ENCODE measurements at places on chromosomes 1 and 21.

DNA sequence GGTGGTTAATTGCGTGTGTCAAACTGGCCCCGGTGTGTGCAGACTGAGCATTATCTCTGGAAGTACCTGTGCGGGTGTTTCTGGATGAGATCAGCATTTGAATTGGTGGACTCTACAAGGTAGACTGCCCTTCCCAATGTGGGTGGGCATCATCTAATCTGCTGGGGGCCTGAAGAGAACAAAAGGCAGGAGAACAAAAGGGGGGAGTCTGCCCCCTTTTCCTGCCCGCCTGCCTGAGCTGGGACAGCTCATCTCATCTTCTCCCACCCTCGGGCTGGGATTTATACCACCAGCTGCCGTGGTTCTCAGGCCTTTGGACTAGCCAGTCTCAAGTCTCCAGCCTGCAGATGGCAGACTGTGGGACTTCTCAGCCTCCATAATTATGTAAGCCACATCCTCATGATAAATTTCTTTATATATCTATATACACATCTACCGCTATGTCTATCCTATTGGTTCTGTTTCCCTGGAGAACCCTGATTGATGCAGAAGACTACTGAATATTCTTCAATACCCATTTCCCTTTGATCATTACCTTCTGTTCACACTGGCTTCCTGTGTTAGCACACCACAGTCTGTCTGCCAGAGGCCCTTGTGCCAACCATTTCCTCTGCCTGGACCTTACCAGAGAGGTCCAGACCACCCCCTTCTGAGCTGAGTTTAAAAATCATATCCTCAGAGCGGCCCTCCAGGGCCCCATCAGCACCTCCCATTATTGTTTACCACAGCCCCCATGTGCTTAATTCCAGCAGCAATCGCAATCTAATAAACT, 25.2 kb downstream of the RCAN1 start:
- DNase-seq, result no peak

GRCh38 chr1:22104094-22104493, 38.8 kb downstream of the WNT4 start:
- DNase-seq, result no peak

DNA sequence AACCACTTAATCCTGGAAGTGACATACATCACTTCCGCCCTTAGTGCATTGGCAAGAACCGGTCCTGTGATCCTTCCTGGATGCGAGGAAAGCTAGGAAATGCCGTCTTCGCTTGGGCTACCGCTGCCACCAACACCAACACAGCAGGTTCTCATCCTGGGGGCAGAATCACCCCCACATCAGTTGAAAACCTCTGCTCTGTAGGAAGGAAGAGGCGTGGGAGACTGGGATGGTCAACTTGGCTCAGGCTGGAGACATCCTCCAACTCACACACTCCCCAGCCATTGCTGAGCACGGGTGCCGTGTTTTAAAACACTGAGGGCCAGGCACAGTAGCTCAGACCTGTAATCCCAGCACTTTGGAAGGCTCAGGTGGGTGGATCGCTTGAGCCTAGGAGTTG, 74.9 kb downstream of the ALPL start:
- DNase-seq, result no peak

GRCh38 chr1:115196296-115196695, 107.0 kb upstream of the TSPAN2 start:
- DNase-seq, result no peak

DNA sequence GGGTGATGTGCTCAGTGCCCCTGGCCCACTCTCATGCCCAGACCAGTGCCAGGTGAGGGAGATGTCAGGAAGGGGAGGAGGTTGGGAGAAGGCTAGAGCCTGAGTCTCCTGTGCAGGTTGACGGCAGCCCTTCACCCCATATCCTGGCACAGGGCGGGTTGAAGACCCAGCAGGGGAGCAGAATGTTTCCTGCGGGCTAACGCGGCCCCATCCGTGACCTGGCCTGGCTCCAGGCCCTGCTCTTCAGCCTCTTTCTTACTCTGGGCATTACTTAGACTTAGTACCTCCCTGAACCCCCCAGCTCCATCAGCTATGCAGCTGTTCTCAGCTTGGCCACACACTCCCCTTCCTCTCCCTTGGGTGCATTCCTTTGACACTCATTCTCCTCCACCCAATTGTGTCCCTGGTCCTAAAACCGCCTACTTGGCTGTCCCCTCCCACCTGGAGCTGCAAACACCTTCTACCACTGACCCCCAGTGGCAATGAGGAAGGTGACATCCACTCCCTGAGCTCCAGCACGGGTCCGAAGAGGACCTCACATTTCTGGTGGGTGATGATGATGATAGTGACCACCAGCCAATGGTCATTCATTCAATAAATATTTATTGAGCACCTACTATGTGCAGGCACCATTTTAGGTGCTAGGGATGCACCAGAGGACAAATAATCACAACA, 179.0 kb downstream of the PTPRU start:
- DNase-seq, result no peak

- no peak for DNase-seq
Observed at GRCh38 chr1:193629875-193630274, 443.5 kb upstream of the B3GALT2 start.

DNA sequence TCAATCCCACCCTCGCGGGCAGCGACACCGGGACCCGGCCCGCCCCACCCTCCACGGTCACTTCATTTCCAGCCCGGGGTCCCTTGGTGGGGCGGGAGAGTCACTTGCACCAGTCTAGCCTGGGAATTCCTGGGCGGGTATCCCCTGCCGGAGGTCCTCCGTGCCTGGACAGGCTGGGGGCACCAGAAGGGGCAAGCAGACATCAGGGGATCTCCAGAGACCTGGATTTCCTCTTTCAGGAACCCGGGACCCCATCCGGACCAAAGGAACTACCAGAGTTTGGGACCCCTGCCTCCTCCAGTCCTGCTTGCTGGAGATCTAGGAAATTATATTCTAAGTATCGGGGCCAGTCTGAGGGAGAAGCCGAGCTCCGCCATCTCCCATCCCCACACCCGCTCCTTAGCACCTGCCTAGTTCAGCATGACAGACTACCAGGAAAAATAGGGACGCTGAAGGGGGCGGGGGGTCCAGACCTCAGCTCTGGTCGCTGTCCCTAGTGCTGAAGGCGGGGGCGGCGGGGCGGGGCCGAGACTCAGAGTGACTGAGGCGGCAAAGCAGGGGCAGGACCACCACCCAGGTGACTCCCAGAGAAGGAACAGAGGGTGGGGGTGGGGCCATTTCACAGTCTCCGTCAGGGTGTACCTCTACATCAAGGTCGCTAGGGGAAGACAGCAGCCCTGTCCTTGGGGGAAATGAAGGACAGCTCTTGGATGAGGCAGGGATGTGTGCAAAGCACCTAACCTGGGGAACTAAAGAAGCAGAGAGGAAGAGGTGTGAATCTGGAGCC, 832 bp downstream of the HCN3 start:
- peak; percentile 75 for DNase-seq

DNA sequence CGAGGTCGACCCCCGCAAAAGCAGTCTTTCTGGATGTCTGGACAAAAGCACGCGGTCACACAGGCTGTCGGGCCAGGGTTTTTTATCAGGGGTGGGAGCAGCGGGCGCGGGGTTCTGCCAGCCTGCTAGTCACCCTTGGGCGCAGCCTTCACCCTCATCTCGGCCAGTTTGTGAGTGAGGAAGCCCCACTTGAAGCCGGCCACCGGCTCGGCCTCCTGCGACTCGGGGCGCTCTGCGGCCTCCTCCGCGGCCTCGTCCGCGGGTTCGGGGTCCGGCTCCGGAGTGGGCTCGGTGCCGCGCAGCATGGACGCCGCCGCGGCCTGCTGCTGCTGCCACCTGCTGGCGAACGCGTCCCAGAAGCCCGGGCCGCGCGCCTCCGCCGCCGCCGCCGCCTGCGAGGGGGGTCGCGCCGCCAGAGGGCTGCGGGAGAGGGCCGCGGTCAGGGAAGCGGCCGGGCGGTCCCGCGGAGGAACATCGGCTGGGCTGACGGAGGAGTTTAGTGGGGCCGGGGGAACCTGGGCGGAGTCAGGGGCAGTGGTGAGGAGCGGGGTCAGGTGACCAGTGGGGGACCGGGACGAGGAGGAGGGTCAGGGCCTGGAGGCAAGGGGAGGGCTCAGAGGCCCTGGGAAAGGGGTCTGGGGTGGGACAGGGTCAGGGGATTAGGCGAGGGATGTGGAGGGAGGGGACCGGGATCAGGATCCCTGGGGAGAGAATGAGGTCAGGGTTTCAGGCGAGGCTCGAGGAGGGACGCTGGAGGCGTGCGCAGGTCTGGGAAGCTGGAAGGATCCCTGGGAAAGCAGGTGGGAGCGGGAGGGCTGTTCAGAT, 4.5 kb downstream of the C1orf232 start:
- peak; percentile 22 for DNase-seq

DNA sequence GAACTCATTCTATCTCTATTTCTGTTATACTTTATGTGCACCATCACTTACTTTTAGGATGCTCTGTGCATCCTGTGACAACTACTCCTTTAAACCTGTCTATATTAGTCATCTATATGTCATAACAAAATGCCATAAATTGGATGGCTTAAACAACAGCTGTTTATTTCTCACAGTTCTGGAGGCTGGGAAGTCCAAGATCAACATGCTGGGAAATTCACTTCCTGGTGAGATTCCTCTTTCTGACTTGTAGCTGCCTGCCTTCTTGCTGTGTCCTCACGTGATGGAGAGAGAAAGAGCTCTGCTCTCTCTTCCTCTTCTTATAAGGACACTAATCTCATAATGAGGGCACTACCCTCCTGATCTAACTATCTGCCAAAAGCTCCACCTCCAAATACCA, 62.3 kb upstream of the RCOR3 start:
- DNase-seq, result no peak

DNA sequence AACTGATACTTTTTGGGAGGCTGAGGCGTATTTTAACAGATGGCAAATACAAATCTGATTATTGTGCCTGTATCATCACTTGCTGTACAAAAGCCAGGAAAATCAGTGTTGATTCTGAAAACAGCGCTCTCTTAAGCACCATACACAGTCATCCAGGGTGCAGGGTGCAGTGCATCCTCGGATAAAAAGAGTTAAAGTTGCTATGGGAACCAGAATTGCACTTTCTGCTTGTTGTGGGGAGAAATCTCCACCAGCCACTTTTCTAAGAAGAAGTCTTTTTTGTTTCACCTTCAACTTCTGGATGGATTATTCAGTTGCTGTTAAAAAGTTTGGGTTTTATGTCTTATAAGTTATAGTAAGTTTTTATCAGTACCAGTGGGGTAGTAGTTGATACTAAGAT, 3.8 kb downstream of the LAMC1 start:
- DNase-seq, result no peak

GRCh38 chr21:38380481-38381137, 117.7 kb downstream of the ERG start:
- DNase-seq, result no peak

- DNase-seq, result peak; percentile 7
Observed at GRCh38 chr1:160046494-160047110, 14.8 kb upstream of the PIGM start.

DNA sequence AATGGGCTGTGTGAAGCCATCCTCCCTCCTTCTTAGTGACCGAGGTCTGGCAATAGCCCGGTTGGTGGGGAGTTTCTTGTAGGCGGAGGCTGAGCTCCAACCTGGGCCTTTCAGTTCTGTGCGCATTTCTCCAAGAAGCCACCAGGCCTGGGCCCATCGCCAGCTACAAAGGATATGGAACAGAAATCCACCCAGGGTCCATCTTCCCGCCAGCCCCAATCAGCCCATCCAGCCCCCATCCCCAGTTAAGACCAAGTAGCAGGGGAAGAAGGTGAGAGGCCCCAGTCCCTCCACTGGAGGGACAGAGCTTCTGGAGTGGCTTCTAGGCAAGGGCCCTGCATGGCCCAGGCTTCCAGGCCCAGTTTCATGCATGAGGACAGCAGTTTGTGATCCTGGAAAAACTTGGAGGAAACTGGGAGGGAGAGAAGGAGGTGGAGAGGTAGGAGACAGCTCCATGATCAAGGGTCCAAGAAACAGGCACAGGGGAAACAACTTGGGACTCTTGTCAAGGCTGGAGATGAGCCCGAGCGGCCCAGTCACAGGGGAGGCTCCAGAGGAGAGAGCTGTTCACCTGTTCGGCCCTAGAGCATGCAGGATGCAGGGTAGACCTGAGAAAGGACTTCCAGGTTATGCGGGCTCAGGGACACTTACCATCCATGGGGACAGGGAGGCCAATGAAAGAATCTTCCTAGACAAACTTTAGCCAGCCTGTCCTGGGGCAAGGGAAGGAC, 261.2 kb downstream of the PTPRU start:
- no peak for DNase-seq

GRCh38 chr1:49036700-49037099, 260.0 kb upstream of the BEND5 start:
- no peak for DNase-seq

DNA sequence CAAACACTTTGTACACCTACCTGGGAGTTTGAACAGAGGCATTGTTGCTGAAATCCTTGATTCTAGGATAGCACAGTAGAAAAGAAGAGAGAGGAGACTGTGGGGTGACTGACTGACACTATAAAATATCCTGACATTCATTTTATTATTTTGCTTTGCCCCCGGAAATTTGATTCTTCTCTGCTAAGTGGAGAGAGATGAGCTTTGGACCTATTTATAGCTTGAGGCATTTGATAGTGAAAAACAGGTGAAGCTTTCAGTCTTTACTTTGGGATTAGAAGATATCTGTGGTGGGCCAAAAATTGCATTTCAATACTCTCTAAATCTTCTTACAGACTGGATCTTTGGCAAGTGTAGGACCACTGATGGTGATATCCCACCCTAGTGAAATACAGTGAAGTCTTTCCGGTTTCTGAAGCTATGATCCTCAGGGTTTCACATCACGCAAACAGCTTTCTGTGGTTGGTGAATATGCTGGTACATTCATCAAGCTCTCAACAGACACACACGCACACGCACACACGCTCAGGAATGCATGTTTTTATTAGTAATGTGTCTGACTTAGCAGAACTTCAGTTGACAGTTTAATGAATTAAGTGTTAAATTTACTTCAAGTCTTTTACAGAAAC, at the start of gene AMPD1:
TSS of gene AMPD1 (minus strand) at position 117 of the 629 bp plus-strand sequence. CDS start at position 42, 75 bp downstream.
- DNase-seq, result no peak

GRCh38 chr1:220301630-220302029, 29.4 kb upstream of the RAB3GAP2 start:
- DNase-seq, result no peak

DNA sequence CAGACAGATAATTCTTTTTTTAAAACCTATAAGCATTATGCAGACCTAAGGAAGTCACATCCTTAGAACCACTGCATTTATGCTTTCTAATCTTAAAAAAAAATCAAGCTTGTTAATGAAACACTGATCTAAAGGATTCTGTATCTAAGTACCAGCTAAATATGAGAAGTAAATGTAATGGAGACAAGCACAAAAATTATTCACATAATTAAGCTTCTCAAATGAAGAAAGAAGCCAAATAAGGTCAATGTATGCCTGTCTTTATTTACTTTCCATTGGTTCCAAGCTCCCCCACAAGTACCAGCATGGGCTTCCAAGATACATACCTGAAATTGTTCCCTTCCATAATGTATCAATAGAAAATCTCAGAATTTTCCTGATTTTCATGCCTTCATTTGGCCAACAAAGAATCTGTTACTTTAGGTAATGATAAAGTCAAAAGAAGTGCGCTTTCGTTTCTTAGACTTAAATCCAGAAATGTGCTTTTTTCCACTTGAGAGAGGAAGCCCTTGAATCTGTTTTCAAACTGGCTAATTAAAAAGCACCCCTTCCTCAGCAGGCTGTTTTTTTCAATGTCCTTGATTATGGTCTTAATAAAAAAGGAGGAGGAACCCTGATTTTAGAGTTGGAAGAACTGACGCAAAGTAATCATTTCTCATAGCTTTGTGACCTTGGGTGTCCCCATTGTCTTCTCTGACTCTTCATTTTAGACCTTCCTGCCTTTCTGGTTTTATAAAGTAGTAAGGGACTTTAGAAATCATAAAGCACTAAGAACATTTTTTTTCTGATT, 3.8 kb downstream of the RGS2 start:
- no peak for DNase-seq
